ENCODE measurements at places on chromosomes 12 and 14. TPM values are rescaled to one million over a fixed set of nuclear protein-coding genes. Genes with fewer than 3 reads are reported as not detected.

The PRH2 gene
- not detected for total RNA-seq

The FAIM2 gene
- not detected for total RNA-seq

The DNAI7 gene
- not detected for total RNA-seq

The COPZ1 gene
- total RNA-seq = 89.3 TPM

The CCDC177 gene
- not detected for total RNA-seq

All from tracheal epithelial cell (primary cell).